Esophagus muscularis mucosa (tissue), 4 donors: ENCODE measurements at places on chromosomes 7 and 10.
A peak's percentile ranks its signal among the peaks of the same experiment; 100 is the strongest.

DNA sequence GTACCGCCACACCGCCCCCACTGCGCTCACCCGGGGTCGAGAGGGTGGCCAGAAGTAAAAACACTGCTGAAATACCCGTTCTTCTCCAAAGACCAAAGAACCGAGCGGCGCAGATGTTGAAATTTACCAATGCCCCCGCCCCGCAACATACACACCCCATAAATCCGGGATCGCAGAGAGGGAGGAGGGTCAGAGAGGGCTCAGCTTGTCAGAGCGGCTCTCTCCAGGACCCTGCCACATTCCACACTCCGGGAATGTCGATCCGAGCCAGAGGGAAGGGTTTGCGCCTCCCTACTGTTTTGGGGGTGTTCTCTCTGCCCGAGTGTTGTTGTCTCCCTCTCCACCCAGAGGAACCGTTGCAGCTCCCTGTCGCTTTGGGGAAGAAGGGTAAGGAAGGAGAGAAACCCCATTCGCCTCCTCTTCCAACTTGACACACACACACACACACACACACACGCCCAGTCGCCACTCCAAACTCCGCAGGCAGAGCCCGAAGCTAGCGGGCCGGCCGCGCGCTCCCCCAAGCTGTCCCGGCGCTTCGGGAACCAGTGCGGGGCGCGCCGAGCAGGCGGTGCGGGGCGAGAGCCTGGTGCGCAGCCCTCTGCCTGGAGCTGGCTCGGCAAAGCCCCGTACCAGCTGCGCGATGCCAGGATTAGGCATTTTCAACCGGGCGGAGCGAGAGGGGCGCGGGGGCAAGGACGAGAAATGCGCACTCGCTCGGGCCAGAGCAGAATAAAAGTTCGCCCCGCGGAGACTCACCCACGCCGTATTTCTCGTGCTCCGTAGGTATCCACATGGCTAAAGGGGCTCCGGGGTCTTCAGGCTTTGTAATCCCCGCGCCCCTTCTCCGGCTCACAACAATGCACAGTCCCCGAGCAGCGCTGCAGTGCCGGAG is 609 bp downstream of the DOCK4 start:
- DNase-seq = no peak
- peaks cover 30% of the 10 kb centered on the region for H3K4me1 ChIP-seq
- peak overlapping the region; percentile 90 for H3K27ac ChIP-seq
- peak overlapping the region; percentile 85 for H3K4me3 ChIP-seq
- no peaks in the 10 kb centered on the region for H3K27me3 ChIP-seq
- H3K36me3 ChIP-seq = no peaks in the 10 kb centered on the region

DNA sequence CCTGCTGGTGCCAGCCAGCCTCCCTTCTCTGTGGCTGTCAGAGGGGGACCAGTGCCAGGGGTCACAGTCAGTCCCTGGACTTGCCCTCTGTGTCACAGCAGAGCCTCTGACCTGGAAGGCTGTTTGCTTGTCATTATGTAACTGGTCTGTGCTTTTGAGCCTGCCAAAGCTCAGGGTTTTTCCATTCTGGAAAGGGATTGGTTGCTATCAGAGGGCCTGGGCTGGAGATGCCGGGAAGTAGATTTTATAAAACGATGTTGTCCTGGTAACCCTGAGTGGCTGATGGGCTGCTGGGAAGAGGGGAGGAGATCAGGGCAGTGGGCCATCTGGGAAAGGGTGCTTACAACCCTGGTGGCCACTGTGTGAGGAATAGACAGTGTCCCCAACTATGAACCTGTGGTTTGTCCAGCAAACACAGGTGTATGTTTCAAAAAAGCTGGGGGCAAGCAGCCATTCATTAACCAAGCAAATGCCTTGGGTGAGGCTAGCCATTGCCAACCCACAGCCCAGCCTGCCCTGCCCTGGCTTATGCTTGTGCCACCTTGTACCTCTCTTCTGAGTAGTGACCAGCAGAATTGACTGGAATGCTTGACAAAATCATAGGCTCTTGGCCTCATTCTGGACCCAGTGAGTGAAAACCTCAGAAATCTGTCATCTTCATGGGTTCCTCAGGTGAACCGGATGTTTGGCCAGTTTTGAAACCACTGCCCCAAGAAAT is 21.6 kb downstream of the SFTPD start:
- H3K27ac ChIP-seq = no peak overlapping the region
- peaks cover 8% of the 10 kb centered on the region for H3K36me3 ChIP-seq

GRCh38 chr10:70255329-70256299 is 22.4 kb upstream of the PPA1 start:
- H3K27me3 ChIP-seq = peaks cover 20% of the 10 kb centered on the region
- H3K27ac ChIP-seq = no peak overlapping the region
- H3K4me1 ChIP-seq = peaks cover 12% of the 10 kb centered on the region
- H3K4me3 ChIP-seq = peak overlapping the region; percentile 29
- no peaks in the 10 kb centered on the region for H3K36me3 ChIP-seq
- DNase-seq = no peak

DNA sequence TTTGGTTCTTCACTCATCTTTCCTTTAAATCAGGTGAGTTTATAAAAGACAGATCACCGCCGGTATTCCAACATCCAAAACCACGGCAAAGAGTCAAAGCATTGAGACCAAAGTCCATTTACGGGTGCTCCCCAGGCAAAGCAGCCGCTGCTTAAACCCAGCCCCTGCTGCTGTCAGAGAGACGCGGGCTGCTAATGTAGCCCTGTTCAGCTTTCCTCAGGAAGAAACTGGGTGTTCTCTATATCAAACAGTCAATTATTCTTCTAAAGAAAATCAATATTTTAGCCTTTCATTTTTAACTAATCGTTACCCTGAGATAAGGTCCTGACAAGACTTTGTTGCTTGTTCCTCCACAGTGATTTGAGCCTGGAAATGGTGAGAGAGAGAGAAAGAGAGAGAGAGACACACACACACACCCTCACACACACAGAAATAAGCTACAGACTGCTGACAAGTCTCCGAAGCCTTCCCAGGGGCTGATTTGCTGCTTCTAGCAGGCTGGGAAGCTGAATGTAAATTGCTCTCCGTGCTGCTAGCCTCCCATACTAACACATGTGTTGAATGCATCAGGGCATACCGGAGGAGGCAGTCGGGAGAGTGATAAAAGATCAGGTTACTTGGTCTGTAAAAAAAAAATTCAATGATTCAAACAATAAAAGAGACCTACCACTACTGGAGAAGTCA is 183.0 kb upstream of the ANK3 start:
- no peaks in the 10 kb centered on the region for H3K36me3 ChIP-seq
- H3K27ac ChIP-seq = peak overlapping the region; percentile 49
- peak overlapping the region; percentile 41 for H3K4me3 ChIP-seq
- H3K4me1 ChIP-seq = peaks cover 25% of the 10 kb centered on the region
- H3K27me3 ChIP-seq = no peaks in the 10 kb centered on the region

DNA sequence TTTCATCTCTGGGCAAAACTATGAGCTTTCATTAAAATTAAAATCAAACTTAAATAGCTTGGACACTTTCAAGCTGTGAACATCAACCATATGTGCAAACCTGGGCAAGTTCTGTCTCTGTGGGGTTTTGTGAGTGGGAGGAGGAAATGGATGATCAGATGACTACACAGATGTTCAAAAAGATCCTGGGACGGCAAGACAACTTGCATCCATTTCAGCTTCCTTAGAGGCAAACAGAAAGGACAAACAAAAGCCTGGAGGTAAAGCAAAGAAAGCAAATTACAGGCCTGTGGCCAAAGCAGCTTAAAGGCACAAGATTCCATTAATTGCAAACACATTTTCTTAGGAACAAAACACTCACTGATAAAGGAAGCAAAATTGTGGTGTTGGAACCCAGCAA is 222.2 kb downstream of the NEBL start:
- H3K4me3 ChIP-seq = no peak overlapping the region
- DNase-seq = no peak
- no peaks in the 10 kb centered on the region for H3K4me1 ChIP-seq
- no peak overlapping the region for H3K27ac ChIP-seq
- H3K36me3 ChIP-seq = no peaks in the 10 kb centered on the region

DNA sequence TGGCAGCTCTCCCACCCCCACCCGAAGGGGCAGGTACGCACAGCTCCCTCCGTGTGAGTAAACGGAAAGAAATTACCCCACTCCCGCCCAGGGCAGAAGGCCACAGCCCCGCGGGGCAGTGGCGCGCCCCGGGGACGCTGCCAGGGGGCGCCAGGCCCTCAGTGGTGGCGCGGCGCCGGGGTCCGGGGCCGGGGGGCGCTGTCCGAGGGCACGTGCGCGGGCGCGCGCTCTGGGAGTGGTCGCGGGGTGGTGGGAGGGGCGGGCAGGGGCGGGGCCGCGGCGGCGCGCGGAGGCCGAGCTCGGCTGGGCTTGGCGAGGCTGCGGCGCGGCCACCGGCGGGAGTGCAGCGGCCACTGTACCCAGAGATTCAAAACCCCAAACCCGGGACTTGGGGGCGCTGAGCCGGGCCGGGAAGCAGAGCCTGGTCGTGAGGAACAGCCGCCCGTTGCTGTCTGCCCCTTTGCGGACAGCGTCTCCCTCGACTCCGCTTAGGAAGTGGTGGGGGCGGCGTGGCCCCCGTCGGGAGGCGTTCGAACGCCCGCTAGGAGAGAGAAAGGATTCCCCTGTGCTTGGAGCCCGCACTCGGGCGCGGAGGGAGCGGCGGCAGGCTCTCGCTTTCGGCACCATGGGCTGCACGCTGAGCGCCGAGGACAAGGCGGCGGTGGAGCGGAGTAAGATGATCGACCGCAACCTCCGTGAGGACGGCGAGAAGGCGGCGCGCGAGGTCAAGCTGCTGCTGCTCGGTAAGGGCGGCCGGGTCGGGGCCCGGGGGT is at the start of gene GNAI1:
Gene GNAI1, plus strand, starts transcription at position 296 of the 773 bp plus-strand sequence. Its CDS starts 330 bp downstream, at position 626.
- DNase-seq = no peak
- peak within 1 kb of the TSS; percentile 91 for H3K4me3 ChIP-seq
- H3K27me3 ChIP-seq = no peaks in the 10 kb centered on the region
- peak within 1 kb of the TSS; percentile 96 for H3K27ac ChIP-seq
- H3K36me3 ChIP-seq = no peaks in the 10 kb centered on the region

DNA sequence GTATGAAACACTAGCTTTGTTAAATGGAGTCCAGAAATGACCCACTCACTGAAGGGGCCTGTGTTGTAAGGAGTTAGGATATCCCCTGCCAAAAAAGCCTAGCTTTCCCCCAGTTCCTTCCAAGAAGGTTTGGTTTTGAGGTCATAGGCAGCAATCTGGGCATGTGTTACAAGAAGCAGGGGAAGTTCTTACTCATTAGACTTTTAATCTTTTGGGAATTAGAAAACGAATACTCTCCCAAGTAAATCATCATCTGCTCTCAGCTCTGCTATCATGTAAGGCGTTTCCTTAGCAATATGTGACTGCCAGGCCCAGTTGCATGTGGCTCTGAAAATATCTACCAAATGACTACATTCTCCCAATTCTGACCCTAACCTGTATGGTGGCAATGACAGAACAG is 3.7 kb downstream of the NOD1 start:
- no peak overlapping the region for H3K4me3 ChIP-seq
- H3K27ac ChIP-seq = peak overlapping the region; percentile 84
- no peaks in the 10 kb centered on the region for H3K27me3 ChIP-seq
- peaks cover 91% of the 10 kb centered on the region for H3K4me1 ChIP-seq

- H3K4me1 ChIP-seq = no peaks in the 10 kb centered on the region
- H3K27me3 ChIP-seq = no peaks in the 10 kb centered on the region
- DNase-seq = no peak
- H3K27ac ChIP-seq = no peak overlapping the region
- no peak overlapping the region for H3K4me3 ChIP-seq
- H3K36me3 ChIP-seq = no peaks in the 10 kb centered on the region
Measured at GRCh38 chr7:44282601-44283171, 42.7 kb downstream of the CAMK2B start.

DNA sequence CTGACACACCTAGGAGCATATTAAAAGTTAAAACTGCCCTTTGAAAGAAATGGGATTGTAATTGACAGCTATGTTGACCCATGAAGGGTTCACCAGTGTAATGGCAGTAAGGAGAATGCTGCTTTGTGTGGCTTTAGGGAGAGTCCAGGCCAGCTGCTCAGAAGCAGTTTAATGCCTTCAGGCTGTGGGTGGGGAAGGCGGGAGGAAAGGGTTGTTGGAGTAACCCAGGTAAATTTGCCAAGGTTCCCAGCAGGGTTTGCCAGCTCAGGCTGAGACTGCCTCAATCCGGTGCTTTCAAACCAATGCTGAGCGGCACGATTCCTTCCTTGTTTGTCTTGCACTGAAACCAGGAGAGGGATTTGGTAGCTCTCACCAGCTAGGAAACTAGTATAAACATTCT is 637.2 kb downstream of the INHBA start:
- H3K4me3 ChIP-seq = no peak overlapping the region
- no peaks in the 10 kb centered on the region for H3K27me3 ChIP-seq
- H3K36me3 ChIP-seq = no peaks in the 10 kb centered on the region
- no peaks in the 10 kb centered on the region for H3K4me1 ChIP-seq
- no peak overlapping the region for H3K27ac ChIP-seq

GRCh38 chr7:155533827-155534690 is 12.3 kb downstream of the CNPY1 start:
- H3K27ac ChIP-seq = no peak overlapping the region
- no peaks in the 10 kb centered on the region for H3K27me3 ChIP-seq
- peaks cover 15% of the 10 kb centered on the region for H3K4me1 ChIP-seq
- DNase-seq = no peak

- H3K27me3 ChIP-seq = no peaks in the 10 kb centered on the region
- no peak for DNase-seq
- no peak overlapping the region for H3K4me3 ChIP-seq
- no peak overlapping the region for H3K27ac ChIP-seq
- peaks cover 98% of the 10 kb centered on the region for H3K36me3 ChIP-seq
Measured at GRCh38 chr7:98913612-98914011, 35.3 kb downstream of the TRRAP start.

GRCh38 chr7:17680943-17681351 is 259.3 kb downstream of the SNX13 start:
- H3K4me3 ChIP-seq = no peak overlapping the region
- H3K27me3 ChIP-seq = no peaks in the 10 kb centered on the region
- DNase-seq = no peak
- H3K27ac ChIP-seq = no peak overlapping the region

GRCh38 chr10:34029455-34029854 is 695.0 kb upstream of the NRP1 start:
- no peaks in the 10 kb centered on the region for H3K27me3 ChIP-seq
- no peaks in the 10 kb centered on the region for H3K36me3 ChIP-seq
- H3K4me3 ChIP-seq = no peak overlapping the region
- no peak overlapping the region for H3K27ac ChIP-seq
- no peak for DNase-seq

DNA sequence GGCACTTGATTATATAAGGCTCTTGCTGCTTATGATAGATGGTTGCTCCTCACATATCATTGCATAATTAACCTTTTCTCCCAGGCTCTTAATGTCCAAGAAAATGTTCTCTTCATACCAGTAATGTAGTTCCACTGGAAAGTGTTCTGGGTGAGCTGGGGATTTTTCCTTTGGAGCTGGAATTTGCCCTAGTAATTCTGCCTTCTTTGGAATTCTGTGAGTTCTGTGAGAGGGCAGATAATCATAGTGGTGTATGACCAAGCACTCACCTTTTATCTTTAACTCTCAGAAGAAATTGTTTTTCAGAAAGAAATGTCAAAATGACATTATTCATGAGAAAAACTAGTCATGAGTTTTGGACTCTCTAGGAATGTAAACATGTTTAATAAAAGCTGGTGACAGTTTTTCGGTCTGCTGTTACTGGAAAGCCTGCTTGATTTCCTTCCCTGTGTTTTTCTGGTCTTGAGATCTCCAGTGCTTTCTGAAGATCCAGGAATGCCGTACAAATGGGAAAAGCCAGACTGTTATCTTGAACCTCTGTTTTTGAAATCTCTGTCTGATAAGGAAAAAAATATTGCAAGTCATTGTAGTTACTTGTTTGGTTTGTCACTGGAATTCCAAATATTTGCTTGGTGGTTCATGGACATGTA is 148.3 kb upstream of the PRPS1L1 start:
- no peak for DNase-seq
- no peaks in the 10 kb centered on the region for H3K27me3 ChIP-seq
- H3K27ac ChIP-seq = peak overlapping the region; percentile 23
- no peak overlapping the region for H3K4me3 ChIP-seq
- peaks cover 7% of the 10 kb centered on the region for H3K4me1 ChIP-seq
